ENCODE measurements at places on chromosomes 13 and 19.

- no peak for DNase-seq
Measured at GRCh38 chr19:39867133-39867532, 21.0 kb upstream of the FBL start.

GRCh38 chr13:94515374-94515773, 35.9 kb upstream of the DCT start:
- DNase-seq = no peak

DNA sequence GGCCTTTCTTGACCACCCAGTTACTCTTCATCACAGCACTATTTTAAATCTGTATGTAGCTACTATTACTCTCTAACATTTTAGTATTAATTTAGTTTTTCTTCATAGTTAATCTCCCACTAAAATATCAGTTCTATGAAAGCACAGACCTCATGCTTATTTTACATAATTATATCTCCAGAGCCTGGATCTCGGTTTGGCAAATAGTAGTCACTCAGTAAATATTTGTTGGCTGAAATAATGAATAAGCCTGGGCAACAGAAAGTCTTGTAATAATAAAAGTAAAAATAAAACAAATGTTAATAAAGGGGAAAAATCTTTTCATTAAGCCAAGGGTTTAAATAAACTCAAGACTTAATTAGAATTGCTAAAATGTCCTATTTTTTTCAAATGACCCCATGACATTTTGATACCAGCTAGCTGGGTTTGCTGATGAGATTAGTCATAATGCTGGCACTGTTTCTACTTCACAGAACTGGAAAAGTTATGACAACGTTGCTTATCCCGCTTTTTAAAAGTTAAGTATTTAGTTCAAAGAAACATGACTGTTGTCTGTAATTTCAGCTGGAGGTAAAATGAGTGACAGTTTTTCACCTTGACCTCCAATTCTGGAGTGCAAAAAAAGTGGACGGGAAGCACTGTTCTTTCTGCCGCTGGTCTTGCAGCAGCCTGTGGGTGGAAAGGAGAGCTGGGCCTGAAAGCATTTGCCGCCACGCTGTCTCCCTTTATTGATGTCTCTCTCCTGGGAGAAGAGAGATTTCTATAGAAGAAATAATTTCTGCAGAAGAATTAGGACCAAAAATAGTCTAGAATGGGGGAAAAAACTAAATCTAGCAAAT, 85.2 kb upstream of the SPATA13 start:
- DNase-seq = no peak

GRCh38 chr13:25179832-25180774, 8.0 kb upstream of the AMER2 start:
- DNase-seq = no peak

GRCh38 chr19:6693681-6694080, 23.7 kb upstream of the TNFSF14 start:
- DNase-seq = no peak

GRCh38 chr19:48646722-48647216, 782 bp upstream of the CA11 start:
- DNase-seq = no peak

DNA sequence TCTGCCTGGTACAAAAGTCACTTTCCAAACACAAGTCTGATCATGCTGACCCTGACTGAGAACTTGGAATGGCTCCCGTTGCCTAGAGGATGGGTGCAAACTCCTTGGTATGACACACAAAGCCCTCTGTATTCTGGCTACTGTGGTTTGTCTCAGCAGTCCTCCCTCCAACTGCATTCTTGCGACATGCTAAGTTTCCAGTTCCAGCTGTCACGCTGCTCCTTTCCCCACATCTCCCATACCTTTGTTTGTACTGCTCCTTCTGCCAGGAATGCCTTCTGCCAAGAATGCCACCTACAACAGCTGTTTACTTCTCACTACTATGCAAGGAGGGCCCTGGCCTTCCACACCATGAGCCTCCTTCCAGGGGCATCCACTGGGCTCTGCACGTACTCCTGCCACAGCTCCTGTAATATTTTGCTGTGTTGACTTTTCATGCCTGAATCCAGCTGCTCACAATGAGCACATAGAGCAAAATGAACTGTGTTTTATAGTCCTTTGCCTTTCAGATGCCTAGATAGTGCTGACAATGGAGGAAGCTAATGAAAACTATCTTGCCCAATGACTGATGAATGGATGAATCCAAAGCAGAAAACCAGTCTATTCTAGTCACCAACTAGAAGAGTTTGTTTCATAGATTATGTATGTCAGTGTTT, 543.7 kb downstream of the EFNB2 start:
- no peak for DNase-seq

DNA sequence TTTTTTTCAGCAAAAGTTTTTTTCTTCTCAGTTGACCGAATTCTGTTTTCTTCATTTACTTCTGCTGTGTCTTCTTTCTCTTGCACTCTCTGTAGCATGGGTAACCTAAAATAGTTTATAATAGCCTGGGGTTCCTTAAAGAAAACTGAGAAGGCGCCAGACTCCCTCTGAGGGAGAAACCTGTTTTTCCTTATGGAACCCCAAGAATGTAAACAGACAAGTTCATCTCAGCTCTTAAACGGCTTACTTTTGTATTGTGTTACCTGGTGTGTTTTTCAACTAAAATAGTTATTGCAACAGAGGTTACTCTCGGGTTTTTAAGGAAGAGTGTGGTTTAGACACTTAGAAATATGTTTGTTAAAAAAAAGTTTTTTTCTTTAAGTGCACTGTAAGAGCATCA, 23.8 kb upstream of the TM9SF2 start:
- no peak for DNase-seq

DNA sequence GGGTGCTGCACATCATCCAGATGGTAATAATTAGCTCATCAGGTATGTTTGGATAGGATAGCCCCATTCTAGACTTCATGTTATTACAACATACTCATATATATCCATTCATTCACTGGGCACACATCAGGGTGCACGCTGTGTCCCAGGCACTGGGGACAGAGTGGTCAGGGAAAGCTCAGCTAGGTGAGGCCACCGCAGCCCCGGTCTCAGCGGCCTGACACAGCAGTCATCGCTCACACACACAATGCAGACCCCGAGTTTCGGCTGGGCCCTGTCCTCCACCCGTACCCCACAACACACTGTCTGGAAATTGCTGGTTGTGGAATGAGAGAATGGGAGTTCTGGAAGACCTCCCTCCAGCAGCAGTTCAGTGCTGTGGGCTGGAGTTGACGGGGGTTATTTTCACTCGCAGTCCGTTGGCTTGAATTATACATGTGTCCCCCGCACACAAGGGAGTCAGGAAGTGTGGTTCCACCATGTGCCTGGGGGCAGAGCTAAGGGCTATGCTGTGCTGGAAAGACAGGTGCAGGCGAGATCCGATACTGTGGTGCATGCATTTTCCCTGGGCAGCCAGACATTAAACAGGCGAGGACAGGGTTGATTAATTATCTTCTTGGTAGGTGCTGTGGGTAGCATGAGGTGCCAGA, 257.6 kb downstream of the TEX29 start:
- no peak for DNase-seq

DNA sequence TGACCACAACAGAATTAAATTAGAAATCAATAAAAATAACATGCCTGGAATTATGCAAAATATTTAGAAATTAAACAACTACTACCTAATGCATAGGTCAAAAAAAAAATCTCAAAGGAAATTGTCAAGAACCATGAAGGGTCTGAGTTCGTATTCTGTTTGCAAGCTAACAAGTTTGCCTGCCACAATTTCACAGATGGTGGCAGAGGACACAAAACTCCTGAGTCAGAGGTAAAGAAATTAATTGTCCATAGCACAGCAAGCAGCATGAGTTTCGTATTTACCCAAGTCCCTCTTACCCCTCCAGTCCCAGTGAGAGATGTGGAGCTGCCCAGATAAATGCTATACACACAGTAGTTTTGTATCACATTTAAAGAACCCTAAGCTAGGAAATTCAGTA, 675.9 kb downstream of the UQCRFS1 start:
- no peak for DNase-seq

DNA sequence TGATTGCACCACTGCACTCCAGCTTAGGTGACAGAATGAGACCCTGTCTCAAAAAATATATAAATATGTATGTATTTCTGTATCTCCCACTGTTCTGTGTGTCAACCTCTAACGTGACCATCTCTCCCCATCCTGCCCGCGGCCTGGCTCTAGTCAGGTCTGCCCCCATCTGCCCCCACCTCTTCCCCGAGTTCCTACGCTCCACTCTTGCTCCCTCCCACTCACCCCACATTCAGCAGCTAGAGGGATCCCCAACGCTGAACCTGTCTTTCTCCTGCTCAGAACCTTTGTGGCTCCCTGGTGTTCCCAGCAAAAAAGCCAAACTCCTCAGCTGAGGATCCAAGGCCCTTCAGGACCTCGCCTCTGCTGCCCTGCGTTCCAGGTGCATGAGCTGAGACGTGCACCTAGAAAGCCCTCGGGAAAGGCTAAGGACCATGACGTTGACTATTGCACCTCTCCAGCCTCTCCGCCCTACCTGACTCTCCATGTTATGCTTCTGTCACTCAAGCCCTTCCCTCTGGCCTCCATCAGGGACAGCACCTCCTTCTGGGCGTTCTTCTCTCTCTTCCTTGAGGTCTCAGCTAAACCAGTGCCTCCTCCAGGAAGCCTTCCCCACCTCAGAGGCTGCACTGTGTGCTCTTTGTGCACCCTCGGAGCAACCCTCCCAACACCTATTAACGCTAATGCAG, 18.1 kb downstream of the AKT2 start:
- no peak for DNase-seq

GRCh38 chr19:49997709-49998108, 27.5 kb downstream of the VRK3 start:
- DNase-seq = no peak

- DNase-seq = no peak
Measured at GRCh38 chr13:27151798-27152599, 19.6 kb downstream of the USP12 start.

- no peak for DNase-seq
Measured at GRCh38 chr13:71030784-71031183, 836.2 kb downstream of the DACH1 start.

- DNase-seq = peak; percentile 65
Measured at GRCh38 chr19:9796113-9796773, 22.6 kb downstream of the FBXL12 start.

DNA sequence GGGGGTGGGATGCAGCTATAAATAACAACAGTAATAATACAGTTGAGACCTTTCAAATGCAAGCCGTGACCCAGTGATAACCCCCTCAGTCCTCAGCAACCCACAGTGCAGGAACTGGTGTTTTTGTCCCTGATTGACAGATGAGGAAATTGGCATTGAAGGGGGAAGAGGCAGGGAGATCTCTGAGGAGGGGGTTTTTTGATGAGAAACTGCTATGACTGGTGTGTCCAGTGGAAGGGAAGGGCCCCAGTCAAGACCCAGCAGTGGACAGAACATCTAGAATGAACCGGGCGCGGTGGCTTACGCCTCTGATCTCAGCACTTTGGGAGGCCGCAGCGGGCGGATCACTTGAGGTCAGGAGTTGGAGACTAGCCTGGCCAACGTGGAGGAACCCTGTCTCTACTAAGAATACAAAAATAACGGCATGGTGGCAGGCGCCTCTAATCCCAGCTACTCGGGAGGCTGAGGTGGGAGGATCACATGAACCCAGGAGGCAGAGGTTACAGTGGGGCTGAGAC, 1.9 kb downstream of the MAP1S start:
- no peak for DNase-seq

DNA sequence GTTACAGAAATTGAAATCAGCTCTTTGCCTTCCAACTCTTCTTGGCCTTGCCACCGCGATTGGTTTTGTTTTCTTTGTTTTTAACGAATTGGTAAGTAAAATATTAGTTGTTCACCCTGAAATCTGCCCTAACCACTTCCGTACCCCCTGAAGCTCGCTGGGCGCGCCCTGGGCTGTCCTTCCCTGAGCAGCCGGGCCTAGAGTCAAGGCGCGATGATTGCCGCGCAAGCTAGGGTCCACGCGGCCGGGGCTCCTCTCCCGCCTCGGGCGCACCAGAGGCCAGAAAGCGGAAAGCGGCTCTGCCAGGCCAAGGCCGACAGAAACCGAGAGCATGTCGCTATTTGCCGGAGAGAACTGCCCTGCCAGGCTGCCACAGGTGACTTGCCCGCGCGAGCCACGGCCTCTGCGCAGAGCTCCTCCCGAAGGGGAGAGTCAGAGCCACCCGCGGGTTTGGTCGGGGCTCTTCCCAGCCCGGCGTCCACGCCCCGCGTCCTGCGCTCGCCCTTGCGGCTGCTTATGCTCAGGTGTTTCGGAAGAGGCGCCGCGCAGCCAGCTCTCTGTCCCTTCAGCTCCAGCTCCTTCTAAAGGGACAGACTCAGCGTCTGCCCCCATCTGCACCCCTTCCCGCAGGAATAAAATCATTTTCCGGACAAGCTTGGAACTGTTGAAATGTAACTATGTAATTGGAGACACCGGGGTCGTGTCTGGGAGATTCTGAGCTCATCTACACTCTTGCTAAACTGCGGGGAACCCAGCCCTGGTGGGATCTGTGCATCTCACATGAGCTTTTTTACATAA, 6.6 kb upstream of the CDX2 start:
- no peak for DNase-seq

DNA sequence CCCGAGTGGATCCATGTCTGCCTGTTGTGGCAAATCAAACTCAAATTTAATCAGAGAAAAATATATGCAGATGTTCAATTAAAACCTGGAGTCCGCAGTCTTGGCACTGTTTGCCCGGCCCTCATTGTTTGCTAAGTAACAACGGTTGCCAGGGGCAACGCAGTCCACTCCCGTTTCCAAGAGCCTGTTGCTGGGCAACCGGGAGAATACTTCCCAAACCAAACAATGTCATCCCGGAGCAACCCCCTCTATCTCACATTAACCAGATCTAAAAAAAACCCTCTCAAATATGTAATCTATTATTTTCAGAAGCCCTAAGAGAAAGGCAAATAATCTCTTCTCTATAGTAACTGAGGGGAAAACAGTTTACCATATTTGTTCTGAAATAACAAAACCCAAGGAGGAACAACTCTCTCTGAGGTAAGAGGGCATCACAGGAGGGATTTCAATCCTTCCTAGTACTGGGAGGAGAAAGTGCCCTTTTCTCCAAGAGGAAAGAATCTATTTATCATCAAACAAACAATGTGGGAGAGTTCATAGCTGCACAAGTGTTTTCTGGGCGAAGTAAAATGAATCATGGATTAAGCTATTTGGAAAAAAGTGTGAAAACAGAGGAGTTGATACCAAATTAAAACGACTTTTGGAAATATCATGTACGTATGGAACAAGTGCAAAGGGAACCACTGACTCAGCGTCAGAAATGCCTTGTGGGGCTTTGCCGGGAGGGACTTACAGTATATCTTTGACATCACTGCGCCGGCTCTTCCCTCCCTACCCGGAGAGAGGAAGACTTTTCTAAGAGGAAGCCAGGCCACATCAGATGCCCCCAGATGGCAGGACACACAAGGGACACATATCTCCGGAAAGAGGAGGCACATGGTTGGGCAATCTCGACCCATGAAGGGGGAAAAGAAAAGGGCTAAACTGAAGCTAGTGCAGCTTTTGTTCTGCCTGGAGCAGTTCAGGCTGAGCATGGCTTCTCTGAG, 43.3 kb downstream of the RFX2 start:
- DNase-seq = no peak

DNA sequence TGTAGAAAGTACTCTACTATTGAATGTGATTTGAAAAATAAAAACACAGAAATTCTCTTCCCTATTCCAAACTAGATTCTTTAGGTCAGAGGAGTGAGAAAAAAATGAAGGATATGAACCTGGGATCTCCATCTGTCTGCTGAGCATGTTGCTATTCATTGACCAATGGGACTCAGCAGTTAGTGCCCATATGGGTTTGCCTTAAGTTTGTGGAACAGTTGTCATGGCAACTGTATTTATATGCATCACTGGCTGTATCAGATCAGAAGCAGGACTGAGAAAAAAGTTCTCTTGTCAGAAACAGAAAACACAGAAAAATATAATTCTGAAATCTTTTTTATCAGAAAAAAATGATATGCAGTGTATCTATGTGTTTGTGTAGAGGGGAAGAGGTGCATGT, 73.3 kb upstream of the ATXN8OS start:
- no peak for DNase-seq
